HuH-7.5 (cell line): ENCODE measurements at places on chromosomes 7 and 10.

GRCh38 chr7:149872419-149873073 lies 1.2 kb upstream of the ATP6V0E2 start:
- peak; percentile 91 for DNase-seq

DNA sequence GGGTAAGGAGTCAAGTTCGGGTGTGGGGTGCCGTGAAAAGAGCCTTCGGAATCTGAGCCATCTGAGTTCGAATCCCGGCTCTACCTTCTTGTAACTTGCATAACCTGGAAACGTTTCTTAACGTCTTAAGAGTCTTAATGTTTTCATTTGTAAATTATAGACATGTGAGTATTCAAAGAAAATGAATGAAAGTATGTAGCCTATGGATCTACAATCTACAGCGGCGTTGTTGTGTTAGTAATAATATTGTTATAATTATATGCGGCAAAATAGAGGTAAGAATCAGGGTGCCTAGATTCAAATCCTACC lies 559 bp downstream of the VTI1A start:
- no peak for DNase-seq

DNA sequence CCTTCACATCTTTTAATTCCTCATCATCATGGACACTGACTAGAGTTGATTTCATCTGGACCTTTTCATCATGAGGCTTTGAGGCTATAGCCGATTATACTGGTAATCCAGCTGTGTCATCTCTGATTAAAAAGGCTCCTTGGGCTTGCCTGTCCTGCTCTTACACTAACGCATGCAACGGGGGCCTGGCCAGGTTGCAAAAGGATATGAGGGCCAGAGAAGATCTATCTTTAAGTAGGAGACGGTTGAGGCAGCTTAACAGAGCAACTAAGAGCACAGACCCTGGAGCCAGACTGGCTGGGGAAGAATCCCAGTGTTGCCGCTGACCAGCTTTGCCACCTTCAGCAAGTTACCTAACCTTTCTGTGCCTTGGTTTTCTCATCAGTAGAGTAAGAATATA lies 211.5 kb downstream of the PTEN start:
- DNase-seq: no peak

DNA sequence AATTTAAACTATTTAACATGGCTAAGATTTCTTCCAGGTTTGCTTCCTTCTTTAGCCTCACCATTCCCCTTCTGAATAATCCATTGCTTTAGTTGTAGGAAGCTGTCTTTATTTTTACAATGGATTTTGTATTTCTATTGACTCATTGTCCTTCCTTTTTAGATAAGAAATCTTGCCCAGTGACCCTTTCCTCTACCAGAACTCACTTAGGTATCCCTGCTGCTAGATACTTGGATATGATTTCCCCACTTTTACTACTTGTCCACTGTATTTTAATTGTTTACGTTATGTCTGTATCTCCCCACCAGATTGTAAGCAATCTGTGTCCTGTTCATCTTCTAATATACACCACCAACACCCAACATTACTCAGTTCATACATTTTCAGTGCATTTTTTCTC lies 47.7 kb upstream of the MDFIC start:
- DNase-seq: no peak

GRCh38 chr10:125155101-125155500 lies 5.3 kb downstream of the CTBP2 start:
- no peak for DNase-seq

DNA sequence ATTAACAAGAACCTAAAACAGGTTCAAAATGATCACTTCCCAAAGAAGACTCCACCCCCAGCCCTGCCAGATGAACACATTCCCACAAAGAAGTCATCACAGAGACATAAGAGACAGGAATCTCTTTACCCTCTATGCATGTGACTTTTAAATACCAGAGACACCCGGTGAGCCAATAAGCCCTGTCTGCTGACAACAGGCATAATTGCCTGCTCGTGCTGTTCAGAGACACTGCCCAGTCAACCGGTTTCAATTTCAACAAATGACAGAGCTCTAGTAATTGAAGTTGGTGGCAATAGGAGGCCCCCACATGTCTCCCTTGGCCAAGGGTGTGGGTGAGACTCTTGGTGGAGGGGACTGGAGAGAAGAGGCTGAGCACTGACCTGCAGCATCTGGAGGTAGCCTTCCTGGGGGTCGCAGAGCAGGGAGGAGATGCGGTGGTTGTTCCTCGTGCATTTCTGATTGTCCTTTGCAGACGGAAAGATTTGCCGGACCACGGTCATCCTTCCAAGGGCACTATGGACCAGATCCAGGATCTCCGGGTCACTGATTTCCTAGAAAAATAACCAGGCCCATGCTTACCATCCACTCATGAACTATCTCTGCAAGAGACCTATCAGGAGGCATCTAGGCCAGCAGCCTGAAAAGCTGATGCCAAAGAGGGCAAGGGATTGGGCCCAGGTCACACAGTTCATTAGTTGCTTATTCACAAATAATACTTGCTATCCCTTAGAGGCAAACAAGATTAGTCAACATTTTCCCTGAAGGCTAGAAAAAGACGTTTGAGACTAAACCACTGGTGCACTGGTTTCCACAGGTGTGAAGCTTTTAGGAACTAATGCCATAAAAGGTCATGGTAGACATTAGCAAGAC lies 497.7 kb downstream of the GRID1 start:
- no peak for DNase-seq

GRCh38 chr10:43985941-43986340 lies 337.3 kb upstream of the ZNF32 start:
- no peak for DNase-seq
